ENCODE measurements at places on chromosomes 1 and 21.

GRCh38 chr21:42248783-42249597, 30.1 kb downstream of the ABCG1 start:
- no peak for DNase-seq

DNA sequence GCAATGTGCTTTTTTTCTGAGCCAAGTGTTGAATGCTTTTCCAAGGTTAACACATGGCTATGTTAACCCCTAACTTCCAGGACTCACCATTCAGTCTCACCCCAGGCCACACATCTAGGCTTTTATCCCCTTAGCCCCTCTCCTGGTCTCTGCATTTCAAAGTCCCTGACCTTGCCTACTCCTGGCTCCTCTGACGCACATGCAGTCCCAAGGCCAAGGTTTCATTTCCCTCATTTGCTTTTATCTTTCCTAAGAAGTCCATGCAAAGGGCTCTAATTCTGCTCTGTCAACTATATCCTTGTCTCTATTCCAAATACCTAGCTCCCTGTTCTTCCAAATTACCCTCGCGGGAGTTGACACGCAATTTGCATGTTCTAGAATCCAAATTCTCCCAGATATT, 25.4 kb downstream of the SLC30A10 start:
- no peak for DNase-seq

- DNase-seq = no peak
Observed at GRCh38 chr21:44878053-44878982, 4.8 kb upstream of the PTTG1IP start.

DNA sequence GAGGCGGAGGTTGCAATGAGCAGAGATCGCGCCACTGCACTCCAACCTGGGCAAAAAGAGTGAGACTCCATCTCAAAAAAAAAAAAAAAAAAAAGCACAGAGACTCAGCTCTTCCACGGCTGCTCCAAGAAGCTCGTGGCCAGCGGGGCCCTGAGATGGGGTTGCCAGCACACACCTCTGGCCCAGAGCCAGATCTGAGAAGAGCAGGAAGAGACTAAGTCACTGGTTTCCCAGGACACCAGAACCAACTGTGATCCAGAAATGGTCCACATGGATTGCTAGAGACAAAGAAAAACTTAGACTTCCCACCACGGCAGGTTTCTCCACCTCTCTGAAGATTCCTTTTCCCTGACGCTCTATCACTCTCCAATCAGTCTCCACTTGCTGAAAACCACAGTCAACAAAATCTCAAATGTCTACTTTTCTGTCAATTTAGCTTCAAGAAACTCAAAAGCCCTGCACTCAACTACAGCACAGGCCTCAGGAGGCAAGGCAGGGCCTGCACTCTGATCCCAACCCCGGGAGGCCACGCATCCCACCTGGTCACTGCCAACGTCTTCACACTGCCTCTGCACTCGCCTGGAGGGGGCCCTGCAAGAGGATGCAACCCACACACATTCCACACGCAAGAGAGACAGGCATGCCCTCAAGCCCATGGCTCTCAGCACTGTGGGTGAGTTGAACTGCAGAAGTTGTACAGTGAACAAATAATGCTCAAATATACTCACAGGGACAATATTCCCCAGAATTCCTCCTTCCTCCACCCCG, 79.0 kb downstream of the NPHP4 start:
- DNase-seq = no peak

DNA sequence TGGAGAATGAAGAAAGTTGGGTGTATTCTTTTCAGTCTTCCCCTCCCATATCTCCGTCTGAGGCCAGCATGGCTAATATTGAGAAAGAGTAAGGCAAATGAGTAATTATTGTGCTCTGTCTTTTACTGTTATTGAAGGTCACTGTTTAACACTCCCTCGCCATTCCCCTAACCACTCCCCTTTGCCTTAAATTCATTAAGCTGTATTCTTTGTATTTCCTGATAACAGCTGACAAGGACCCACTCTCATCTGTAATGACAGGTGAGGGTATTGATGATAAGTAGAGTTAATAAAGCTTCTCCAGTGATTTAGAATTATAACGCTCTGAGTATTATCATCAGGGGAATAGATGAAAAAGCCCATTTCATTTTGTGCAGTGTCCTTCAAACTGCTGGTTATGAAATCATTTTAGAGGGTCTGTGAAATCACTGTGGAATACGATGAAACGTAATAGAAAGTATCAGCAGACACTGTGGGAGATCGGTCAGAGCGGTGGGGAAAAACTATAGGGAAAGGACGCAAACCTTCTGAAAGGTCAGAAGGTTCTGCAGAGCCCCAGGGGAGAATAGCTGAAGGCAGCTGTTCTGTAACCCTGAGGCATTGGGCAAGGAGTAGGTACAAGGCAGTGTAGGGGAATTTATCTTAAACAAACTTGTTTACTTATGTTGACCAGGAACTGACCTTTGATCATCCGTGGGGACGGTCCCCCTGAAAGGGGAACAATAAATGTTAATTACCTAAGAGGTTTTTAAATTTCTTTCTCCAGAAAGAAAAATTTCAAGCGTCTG, 46.3 kb upstream of the CACYBP start:
- no peak for DNase-seq

GRCh38 chr1:26789612-26789865, 1.8 kb downstream of the PIGV start:
- no peak for DNase-seq

Measured in NCI-H1092 (cell line).